ENCODE measurements at places on chromosomes 4 and X. TPM values are rescaled to one million over a fixed set of nuclear protein-coding genes. Genes with fewer than 3 reads are reported as not detected.

DNA sequence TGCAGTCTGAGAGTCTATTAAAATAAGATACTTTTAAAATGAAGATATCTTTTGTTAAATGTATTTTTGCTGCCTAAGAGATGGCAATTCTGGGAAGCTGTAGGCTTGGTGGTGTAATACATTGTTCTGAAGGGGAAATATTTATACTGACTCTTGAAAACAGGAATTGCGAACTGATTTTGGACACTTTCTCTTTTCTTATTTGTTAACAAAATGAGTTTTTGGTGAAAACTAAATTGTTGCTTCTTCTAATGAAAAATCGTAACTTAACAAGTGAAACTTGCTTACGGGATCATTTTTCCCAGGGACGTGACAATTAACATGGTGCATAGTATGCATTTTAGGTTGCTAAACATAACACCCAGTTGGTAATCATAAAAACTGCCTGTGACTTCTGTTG lies 71.0 kb downstream of the RAPGEF2 start:
- DNase-seq, result no peak

MTMR8 gene
- total RNA-seq, result 1.2 TPM

- DNase-seq, result no peak
Measured at GRCh38 chr4:26060286-26060685, 146.3 kb downstream of the SMIM20 start.

RTL5 gene
- 3.0 TPM for total RNA-seq

GRCh38 chr4:5399790-5400421 lies 308.5 kb downstream of the EVC2 start:
- DNase-seq, result no peak

TBC1D9 gene
- 19.4 TPM for total RNA-seq

DNA sequence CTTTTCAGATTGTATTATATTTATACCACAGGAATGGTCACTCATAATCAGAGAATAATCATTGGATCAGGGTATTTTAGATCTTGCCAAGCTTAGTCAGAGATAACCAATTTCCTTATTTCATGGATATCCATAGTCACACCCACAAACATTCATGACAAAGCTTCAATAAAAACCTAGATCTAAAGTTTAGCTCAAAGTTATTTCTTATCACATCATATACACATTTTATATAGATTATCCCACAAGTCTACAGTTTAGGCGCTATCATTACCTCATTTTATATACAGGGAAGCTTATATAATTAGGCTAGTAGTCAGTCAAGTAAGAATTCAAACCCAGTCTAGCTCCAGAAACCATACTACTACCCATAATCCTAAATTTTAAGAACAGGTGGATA lies 82.3 kb downstream of the SLC10A7 start:
- DNase-seq, result no peak

- no peak for DNase-seq
Measured at GRCh38 chr4:105544520-105545286, 7.7 kb upstream of the ARHGEF38 start.

GRCh38 chr4:145154573-145154972 lies 25.8 kb downstream of the OTUD4 start:
- no peak for DNase-seq

- no peak for DNase-seq
Measured at GRCh38 chr4:144599621-144600020, 46.3 kb upstream of the HHIP start.

DNA sequence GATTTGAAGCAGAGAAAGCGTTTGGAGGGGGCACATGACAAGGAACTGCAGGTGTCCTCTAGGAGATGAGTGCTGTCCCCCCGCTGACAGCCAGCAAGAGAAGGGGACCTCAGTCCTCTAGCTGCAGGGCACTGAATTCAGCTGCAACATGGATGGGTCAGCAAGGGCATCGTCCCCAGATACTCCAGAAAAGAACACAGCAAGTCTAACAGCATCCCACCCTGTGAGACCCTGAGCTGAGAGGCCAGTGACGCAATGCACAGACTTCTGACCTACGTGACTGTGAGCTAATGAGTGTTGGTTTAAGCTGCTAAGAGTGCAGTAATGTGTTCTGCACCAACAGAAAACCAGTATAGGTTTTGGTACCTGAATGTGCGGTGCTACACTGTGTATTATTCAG lies 11.6 kb upstream of the CENPVL2 start:
- DNase-seq, result no peak

FGFBP1 gene
- not detected for total RNA-seq

DNA sequence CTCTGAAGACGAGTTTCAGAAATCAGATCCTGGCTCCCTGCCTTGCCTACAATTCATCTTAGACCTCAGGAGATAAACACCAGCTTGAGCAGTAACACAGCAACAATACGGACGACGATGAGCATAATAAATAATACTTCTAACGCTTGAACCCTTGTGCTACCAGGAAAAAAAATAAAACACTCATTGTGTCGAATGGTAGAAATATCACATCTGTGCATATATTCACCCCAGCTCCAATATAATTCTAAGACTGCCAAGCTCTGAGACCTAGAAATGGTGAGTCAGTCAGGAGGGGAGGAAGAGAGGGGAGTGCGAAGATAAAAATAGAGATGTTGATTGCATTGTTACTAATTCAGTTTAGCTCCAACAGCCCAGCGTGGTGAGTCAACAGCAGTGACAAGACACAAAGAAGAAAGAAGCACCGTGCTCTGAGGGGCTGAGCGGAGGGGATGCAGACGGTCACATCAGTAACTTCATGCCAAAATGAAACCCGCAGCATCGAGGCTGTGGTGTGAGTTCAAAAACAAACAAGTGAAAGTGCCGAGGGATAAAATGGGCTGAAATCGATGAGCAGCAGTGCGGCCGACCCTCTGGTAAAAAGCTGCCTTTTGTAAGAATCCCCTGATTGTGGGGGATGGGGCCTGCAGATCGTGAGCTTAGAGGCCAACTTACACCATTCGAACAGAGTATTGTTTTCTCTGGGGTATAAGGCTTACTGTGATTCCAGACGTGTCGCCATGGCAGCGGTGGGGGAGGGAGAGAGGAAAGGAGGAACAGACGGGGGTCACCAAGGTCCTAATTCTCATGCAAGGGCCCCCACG lies 150.4 kb downstream of the MGST2 start:
- no peak for DNase-seq

TMEM156 gene
- total RNA-seq, result 1.2 TPM

GRCh38 chr4:20091781-20092180 lies 159.9 kb upstream of the SLIT2 start:
- DNase-seq, result no peak

RIPPLY1 gene
- total RNA-seq, result not detected

DNA sequence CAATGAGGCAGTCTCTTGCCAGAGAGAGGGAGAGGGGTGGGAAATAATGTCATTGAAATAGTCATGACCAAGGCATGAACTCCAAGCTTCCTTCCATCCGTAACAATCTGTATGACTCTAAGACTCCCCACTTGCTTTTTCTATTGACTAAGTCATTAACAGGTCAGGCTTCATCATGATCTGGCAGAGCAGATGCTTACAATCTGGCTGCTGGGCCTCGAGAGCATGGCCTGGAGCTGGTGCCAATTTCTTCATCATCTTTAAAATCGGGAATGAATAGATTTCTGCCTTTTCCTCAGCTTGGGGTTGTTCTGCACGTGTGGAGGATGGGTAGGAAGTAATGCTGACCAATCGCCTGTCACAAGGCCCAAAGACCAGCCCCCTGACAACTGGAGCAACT lies 280.6 kb upstream of the CLNK start:
- DNase-seq, result no peak

DNA sequence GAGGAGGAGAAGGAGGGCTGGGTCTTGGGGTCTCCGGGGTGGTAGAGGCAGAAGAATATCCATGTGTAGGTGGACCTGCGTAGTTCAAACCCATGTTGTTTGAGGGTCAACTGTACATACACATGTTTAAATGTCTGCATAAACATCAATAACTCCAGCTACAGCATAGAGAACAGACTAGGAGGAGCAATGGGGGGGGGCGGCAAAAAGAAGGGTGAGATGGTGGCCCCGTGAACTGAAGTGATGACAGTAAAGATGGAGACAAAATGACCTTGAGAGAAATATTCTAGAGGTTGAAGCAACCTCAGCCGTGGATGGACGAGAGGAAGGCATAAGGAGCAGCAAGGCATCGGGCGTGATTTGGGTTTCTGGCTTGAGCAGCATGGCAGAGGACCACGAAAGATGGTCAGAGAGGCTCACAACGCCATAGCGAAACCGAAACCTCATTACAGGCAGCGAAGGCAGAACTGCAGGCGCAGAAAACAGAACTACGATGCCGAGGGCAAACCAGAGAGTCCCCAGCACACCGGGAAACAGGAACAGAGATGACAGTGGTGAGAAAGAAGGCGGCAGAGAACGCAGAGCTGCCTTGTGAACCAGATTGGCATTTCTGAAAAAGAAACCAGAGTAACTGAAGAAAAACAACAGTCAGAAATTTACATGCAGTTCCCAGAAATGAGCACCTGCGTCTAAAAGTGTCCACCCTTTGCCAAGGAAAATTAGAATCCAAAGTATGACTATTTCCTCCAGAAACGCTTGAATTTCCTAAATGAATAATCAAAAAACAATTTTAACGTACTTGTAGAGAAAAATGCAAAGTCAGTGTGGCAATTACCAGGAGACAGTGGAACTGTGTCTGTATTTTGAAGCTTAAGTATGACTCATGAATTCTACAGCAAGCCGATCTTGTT lies 50.3 kb upstream of the ENPP6 start:
- peak; percentile 53 for DNase-seq

SHOX gene
- not detected for total RNA-seq

GRCh38 chr4:180060159-180060889 lies 2182.9 kb upstream of the TENM3 start:
- no peak for DNase-seq

UGT2B10 gene
- 0.29 TPM for total RNA-seq

DNA sequence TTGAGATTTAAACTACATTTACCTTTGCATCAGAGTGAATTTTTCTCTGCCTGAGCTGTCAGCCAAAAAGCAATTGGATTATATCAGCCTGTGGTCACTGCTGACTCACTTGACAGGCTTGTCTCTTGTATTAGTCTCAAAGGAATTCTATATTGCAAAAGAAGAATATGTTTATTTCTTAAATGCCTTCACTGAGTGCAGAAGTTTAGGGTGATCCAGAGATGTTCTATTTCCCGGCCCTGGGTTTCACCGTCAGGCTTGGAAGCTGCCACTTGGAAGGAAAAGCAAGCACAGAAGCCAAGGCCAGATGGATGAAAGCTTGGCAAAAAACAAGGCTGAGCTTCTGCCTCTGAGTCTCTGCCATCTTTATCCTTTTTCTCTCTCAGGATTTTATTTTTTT lies 80.9 kb downstream of the FAM114A1 start:
- DNase-seq, result peak; percentile 57

DNA sequence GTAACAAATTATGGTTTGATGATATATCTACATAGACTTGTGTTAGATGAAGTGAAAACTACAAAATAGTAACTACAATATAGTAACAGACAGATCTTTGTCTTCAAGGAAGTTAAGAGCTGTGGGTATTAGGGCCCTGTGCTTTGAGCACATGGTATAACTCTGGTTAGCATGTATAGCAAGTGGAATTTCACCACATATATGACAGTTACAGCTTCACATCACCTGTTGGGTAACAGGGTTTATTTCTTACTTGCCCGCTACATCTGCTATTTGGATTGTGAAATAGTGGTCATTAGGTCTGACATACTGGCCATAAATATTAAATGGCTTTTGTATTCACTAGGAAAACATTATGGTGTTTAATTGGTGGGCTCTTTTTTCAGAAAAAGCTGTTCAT lies 20.2 kb downstream of the OFD1 start:
- no peak for DNase-seq

- DNase-seq, result peak; percentile 49
Measured at GRCh38 chr4:18593297-18594002, 571.9 kb upstream of the LCORL start.

PCSK1N gene
- 7.0 TPM for total RNA-seq

- no peak for DNase-seq
Measured at GRCh38 chr4:69743476-69744156, 16.8 kb downstream of the SULT1B1 start.

DNA sequence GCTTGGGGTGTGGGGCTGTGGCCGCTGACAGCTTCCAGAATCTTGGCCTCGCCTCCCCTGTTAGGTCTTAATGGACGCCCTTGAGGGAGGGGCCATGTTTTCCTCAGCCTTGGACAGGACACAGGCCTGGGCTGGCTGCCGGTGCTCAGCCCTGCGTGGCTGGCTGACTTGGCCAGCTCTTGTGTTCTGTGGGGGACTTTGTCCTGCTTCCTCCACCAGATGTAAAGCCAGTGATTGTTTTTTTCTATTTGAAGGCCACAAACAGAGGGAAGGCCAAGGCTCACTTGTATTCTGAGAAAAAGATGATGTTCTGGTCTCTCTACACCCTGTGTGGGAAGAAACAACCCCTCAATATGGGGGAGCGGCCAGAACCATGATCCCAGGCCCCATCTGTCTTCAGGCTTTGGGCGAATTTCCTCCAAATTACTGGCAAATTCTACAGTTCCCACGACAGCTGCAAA lies 71.3 kb downstream of the HTRA3 start:
- peak; percentile 93 for DNase-seq

GRCh38 chr4:13344216-13344615 lies 139.9 kb downstream of the RAB28 start:
- no peak for DNase-seq

GRCh38 chr4:183522821-183523220 lies 18.0 kb downstream of the ING2 start:
- DNase-seq, result peak; percentile 36

DNA sequence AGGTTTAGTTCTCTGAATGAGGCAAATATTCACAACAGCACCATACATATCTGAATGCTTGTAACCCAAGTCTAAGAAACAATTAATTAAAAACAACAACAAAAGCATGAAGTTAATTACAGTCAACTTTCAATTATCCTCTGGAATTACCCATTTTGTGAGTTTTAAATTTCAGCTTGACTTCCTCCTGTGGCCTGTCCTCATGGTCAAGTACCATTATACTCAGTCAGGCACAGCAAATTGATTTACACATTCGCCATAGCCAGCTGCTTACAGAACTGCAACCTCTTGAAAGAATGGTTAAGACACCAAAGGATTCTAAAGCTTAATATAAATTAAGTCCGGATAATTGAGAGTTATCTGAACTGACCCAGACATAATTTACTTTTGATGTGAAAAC lies 306.5 kb downstream of the CAMK2D start:
- DNase-seq, result no peak

DNA sequence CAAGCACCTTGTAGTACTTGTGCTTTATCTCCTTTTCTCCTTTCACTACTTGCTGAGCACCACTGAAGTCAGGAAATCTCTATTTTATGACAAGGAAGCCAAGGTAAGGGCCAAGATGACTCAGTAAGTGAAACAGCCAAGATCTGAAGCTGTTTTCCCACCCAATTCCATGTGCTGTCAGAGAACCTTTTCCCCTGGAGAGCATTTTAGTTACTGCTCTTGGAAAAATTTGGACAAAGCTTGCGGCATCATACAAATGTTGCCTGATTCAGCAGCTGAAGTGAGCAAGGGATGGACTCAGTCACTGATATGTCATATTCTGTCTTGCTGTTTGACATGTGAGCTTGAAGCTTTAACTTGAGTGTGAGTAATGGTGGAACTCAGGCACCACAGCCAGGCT lies 391.4 kb downstream of the RAB28 start:
- no peak for DNase-seq

PPEF1 gene
- not detected for total RNA-seq

All from stomach (tissue), 19 donors.